ENCODE measurements at places on chromosomes 2 and 18.

DNA sequence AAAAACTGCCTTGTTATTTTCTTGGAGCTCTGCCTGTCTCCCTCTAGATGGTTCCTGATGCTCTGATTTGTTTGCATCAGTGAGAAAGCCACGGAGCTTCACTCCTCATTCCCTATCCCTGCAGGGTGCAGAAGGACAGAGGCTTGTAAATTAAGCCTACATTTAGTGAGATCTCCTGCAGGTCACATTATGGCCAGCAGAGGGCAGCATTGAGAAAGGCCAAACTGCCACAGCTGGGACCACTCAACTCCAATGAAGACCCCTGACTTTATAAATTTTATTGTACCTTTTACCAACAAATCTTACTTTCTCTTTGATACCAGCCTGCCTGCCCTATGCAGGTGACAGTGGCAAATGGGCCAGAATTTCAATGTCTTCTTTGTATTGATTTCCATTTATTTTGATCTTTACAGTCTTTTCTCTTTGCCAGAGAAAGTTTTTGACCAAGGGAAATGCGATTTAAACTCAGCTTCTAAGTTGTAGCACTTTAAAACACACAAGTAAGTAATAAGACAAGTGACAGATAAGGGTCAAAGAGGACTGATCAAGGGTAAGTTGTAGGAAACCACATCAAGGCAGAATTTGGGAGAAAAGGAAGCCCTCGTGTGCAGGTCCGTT lies 1029.1 kb upstream of the KLHL29 start:
- DNase-seq: peak; percentile 2

GRCh38 chr2:237695201-237695780 lies 67.9 kb downstream of the LRRFIP1 start:
- DNase-seq: no peak

DNA sequence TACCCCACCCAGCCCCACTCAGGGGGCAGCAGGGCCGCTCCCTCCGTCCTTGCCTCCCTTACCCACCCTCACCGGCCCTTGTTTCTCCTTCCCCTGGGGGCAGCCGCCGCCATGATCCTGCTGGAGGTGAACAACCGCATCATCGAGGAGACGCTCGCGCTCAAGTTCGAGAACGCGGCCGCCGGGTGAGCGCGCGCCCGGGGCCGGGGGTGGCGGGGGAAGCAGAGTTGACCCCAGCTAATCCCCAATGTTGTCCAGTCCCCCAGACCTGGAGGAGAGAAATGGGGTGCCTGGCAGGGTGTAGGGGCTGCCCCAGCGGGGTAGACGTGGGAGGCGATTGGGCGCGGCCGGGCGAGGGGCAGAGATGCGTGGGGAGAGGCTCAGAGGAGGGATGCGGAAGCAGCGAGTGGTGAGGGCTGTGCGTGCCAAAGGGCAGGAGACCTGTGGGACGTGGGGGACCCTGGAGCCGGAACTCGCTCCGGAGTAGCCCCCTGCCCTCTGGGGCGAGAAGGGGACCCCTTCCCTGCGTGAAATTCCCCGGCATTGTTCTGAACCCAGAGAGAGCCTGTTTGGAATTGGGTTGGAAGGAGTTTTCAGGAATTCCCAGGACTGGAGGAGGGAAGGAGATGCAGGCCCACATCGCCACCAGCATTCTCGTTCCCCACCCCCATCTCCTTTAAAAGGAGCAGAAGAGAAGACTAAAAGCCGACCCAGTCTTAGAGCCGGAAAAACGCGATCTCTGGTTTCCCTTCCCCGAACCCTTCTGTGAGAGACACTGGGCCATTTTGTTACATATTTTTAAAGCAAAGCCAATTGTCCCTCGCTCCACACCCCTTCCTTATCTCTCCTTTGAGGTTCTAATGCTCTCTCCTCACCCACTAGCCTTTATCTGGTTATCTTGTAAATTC lies 625 bp downstream of the ARPC2 start:
- DNase-seq: peak; percentile 30

DNA sequence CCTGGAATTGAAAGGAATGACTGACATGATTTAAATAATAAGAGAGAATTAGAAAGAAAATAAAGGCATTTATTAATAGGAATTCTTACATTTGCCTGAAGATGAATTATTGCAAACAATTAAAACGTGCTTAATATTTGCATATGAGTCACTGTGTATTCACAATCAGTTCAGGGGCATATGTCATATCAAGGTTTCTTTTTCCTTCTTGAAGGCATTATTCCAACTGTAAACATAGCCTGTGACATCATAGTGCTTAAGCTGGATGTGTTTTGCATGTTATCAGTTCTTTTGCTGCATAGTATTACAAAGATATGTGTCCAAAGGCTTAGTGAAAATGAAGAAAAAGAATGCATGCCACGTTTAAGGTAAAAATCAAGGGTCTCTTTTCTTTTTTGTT lies 80.8 kb downstream of the MEIS1 start:
- DNase-seq: no peak

DNA sequence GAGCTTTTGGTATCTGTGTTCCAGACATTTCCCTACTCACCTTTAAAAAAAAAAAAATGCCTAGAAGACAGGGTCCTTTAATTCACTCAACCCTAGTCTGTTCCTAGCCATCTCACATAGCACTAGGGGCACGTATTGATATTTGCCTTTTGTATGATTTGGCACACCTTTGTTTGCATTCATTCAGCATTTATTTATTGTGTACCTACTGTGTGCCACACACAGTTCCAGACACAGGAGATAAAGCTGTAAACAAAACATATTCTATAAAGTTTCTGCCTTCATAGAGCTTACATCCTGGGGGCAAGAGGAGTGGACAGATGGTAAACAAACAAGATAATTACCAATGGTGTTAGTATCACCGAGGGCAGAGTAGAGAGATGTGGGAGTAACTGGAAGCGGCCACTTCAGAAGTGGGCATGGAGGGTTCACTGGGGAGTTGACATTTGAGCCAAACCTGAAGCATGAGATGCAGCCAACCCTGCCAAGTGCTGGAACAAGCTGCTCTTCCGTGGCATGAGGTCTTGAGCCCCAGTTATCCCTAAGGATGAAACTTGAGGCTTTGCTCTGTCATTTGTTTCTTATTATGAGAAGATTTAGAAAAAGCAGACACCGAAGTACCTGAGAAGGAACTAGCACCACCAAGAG lies 18.2 kb downstream of the MAPRE2 start:
- DNase-seq: no peak

DNA sequence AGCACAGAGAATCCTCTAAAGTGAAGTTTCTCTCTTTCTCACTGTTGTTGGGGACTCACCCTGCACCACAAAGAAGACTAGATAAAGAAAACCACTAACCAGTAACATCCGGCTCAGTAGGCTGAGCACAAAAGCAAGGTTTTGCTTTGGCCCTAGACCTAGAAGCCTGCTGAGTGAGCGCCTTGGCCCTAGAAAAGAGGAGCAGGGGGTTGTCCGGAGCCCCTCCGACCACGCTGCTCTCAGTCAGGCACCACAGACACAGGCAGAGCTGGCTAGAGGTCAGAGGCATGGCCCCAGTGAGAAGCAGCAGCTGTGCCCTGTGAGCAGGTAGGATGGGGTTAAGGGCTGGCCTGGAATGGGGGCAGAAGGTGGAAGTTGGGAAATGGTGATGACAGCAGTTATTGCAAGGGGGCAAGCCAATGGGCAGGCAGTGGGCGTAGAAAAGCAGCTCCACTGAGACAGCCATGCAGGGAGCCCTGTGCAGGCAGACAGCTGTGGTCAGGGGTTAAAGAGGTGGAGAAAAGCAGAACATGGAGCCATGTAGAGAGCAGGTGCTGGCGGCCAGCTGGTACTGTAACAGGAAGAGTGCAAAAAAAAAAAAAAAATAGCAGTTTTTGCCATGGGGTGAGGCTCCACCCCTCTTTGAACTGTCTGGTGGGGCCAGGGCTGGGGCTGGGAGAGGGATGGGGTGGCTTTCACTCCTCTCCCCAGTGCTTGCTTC lies 36.9 kb upstream of the SLC14A1 start:
- DNase-seq: peak; percentile 24

GRCh38 chr2:229931241-229931640 lies 8.9 kb downstream of the FBXO36 start:
- no peak for DNase-seq

DNA sequence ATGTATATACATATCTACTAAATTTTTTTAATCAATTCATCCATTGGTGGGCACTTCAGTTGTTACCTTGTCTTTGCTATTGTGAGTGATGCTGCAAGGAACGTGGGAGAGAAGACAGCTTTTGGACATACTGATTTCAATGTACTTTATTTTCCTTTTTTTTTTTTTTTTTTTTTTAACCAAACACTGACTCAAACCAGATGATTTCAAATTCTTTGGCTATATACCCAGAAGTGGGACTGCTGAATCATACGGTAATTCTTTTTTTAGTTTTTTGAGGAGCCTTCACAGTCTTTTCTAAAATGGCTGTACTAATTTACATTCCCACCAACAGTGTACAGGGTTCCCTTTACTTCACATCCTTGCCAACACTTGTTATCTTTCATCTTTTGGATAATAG lies 204.7 kb downstream of the INSIG2 start:
- DNase-seq: no peak

DNA sequence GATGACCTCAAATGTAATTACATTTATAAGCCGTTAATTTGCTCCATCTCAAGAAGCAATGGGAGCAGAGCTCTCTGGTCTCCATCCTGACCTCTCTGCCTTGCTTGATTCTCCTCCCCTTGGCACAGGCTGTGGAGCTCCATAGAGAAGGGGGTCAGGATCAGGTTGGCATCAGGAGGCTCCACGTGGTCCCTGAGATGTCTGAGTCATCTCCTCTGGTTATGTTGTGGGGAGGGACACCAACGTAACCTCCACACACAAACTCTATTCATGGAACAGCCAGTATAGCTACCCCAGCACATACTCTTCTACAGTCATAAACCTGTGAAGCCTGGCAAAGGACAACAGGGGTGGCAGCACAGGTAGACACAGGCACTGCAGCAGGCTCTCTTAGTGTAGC lies 29.0 kb downstream of the TRABD2A start:
- no peak for DNase-seq

- DNase-seq: no peak
Measured at GRCh38 chr18:48412339-48412929, 3.3 kb upstream of the ZBTB7C start.

GRCh38 chr2:40451918-40452605 lies at the start of gene SLC8A1:
TSS of gene SLC8A1 (minus strand) at chr2:40452090.
- no peak for DNase-seq

- no peak for DNase-seq
Measured at GRCh38 chr2:86039178-86039962, 66.3 kb downstream of the POLR1A start.

DNA sequence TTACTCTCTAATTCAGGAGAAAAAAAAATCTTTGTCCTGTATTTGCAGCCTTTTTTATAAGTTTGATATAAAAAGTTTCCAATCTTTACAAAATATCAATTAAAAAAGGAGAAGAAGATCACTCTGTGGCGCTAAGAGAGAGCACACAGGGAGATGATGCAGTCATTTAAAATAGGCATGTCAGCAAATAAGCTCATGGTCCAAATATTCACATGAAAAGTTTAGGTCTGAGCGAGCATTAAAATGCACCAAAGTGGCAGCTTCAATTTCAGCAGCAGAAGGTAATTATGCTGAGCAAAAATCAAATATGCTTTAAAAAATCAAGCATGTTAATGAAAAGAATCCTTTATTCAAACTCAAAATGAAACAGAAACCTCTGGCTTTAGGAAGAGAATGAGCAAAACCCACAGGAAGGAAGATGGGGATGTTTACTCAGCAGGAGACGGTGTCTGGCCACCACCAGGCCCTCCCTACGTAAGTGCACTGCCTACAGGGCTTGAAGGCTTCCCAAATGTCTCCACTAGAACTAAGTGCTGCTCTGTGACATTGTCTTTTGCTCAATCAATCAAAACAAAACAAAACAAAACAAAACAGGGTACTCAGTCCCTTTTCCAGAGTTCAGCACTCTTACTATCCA lies 120.4 kb downstream of the L3MBTL4 start:
- DNase-seq: no peak

DNA sequence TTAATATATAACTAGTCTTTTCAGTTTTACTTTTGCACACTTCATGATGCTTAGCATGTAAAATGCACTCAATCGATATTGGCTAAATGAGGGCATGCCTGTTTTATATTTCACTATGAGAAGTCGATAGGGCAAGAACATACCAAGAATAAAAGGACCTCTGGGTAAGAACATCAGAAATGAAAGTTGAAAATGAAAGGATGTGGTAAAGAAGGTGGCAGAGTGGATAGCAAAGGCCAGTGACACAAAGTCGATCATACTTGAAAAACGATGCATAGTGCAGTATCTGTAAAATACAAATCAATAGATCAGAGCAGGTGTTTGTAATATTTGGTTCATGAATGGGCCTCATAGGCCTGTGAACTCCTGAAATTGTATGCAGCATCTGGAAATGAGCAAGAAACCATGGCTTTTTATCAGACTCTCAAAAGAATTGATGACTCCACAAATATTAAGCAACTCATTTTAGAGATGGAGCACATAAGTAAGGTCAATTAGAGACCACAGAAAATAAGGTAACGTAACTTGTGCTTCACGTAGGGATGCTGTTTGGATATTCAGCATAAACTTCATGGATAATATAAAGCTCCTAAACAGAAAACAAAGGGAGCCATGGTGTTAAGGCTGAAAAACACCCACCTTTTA lies 653.4 kb downstream of the NYAP2 start:
- no peak for DNase-seq

GRCh38 chr18:23943104-23943503 lies 71.5 kb upstream of the TTC39C start:
- no peak for DNase-seq

DNA sequence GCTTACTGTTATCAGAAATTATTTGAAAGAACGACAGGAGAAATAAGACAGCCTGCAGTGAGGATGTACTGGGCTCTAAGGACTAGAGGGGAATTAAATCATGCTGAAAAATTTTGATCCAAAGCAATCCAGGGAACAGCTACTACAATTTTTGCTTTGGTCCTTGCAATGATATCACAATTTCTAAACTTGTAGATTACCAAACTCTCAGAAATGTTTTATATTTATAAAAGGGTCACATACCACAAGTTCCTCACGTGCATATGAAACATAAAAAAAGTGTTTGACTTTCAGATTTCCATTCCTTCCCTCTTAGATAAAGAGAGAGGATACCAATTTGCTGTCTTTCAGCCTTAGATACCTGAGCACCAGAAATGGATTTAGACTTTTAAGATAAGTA lies 261.2 kb downstream of the STK39 start:
- no peak for DNase-seq

- no peak for DNase-seq
Measured at GRCh38 chr18:35463050-35463449, 34.7 kb downstream of the INO80C start.

DNA sequence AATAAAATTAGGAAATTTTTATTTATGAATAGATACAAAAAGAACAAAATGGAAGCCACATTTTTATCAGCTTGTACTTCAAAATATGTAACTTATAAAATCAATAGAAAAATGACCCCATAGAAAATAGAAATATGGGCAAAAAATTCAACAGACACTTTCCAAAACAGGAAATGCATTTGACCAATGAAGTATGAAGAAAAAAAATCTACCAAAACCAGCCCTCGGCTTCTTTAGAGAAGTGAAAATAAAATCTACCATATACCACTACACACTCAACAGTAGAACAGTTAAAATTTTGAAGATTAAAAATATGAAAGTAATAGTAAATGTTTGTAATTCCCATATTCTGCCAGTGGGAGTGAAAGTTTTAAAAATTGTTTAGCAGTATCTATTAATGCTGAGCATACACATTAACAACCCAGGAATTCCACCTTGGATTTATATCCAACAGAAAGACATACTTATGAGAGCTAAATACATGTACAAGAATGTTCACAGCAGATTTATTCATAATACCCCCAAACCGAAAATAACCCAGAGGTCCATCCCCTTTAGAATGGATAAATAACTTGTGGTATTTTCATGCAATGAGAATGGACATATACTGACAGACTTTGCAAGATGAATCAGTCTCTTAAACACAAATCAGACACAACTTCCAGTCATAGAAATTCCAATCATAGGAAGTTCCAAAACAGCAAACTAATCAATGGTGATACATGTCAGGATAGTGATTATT lies 318.0 kb downstream of the FIGN start:
- no peak for DNase-seq

Data from activated CD4-positive, CD25-positive, alpha-beta regulatory T cell treated with anti-CD3 and anti-CD28 coated beads, Interleukin-2, amount 50 U/mL, for 16 hours (primary cell).